ENCODE measurements at places on chromosomes 16 and 17. TPM values are rescaled to one million over a fixed set of nuclear protein-coding genes. Genes with fewer than 3 reads are reported as not detected.
A peak's percentile ranks its signal among the peaks of the same experiment; 100 is the strongest.

DNA sequence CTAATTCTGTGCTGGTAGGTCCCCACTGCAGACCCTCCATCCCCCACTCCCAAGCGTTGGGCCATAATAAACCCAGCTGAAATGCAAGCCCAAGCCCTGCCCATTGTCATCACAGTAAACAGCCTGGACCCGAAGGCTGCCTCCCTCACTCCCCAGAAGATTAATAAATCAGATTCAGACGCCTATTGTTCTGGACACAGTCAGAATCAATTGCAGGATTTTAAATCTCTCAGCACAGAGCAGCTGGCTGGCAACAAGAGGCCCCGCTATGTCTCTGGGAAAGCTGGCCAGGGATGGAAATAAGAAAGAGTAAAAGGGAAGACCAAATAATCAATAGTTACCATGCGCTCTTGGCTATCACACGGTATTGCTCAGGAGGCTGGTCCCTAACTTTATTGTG lies 93.9 kb downstream of the C17orf67 start:
- no peak for DNase-seq

XAF1 gene
- total RNA-seq: 4.5 TPM

- DNase-seq: no peak
Measured at GRCh38 chr16:11734653-11735043, 8.0 kb downstream of the TXNDC11 start.

MT1M gene
- not detected for total RNA-seq

DNA sequence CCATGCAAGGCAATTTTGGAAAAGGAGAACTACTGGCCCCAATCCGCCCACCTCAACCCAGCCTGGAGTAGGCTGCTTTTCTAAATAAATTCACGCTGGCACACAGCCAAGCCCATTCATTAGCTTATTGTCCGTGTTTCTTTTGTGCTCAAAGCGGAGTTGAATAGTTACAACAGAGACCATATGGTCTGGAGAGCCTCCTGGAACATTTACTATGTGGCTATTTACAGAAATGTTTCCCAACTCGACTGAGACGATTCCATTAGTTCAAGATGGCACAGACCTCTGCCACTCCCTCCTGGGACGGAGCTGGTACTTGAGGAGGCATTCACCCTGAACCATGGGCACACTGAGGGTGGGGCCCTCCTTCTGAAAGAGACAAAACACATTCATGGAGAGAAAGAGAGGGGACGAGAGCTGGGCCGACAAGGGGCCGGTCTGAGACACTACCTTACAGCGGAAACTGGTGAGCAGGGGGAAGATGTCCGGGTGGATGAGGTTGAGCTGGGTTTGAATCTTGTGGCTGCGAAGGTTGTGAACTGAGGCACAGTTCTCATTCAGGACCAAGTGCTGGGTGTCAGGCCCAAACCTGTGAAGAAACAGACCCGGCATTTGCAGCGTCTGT lies 15.7 kb downstream of the ELAC2 start:
- no peak for DNase-seq

DNA sequence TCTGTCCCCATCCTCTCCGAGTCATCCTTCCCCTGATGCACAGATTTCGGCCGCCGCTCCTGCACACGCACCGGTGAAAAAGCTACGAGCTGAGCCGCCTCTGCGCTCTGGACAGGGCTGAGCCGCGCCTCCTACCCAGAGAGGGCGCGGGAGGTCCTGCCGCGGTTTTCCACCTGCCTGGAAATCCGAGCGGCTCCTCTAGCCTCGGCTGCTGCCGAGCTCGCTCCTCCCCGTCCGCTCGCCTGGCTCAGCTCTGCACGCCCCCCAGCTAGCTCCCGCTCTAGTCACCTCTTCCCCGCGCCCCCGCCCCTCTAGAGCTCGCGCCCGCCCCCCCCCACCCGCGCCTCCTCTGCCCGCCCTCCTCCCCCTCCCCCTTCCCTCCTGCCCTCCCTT lies 198 bp upstream of the SHISA9 start:
- DNase-seq: no peak

GRCh38 chr16:79883494-79883893 lies 283.0 kb upstream of the MAF start:
- DNase-seq: no peak

DNA sequence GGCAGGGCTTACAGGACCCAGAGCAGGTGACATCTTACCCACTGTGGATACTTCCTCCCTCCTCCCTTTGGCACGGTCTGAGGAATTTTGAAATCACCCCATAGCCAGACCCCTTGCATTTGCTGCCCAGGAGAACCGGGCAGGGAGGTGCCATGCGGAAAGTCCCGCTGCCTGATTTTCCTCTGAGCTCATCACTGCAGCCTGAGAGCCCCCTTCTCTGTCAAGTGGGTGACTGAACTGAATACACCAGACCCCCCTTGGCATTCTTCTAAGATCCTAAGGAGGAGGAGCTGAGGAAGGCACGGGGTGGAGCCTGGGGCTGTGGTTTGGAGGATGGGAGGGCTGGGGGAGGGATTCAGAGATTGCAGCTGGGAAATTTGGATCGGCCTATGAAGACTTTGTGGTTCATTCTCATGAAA lies 173.4 kb downstream of the RAB11FIP4 start:
- DNase-seq: no peak

DNA sequence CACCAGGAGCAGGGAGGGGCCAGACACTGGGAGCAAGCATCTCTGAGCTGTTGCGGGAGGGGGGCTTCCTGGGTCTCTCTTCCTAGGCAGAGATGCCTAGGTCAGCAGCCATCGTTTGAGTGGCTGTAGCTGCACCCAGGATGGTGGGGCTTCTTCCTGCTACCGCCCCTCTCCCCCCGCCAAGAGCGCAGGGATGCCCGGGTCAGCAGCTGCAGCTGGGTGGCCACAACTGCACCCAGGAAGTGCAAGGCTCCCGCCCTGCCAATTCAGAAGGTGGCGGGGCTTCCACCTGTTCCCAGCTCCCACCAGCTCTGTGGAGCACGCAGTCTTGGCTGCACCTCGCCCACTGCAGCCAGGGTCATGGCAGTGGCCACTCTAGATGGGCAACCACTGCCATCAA lies 47.8 kb downstream of the ESRP2 start:
- DNase-seq: no peak

DNA sequence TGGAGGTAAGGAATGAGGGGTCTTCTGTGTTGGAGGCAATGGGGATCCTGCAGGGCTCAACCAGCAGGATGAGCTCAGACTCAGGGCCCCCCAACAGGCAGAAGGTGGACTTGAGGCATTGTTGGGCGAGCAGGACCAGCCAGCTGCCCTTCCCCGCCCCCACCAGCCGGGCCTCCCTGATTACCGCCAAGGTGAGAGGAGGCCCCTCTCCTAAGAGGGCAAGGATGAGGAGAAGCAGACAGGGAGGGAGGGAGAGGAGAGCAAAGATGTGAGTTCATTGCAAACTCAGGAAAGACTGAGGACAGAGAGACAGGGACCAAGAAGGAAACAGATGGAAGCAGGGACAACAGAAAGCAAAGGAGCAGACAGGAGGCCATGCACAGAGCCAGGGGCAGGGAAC lies 272.8 kb upstream of the XYLT1 start:
- no peak for DNase-seq

DNA sequence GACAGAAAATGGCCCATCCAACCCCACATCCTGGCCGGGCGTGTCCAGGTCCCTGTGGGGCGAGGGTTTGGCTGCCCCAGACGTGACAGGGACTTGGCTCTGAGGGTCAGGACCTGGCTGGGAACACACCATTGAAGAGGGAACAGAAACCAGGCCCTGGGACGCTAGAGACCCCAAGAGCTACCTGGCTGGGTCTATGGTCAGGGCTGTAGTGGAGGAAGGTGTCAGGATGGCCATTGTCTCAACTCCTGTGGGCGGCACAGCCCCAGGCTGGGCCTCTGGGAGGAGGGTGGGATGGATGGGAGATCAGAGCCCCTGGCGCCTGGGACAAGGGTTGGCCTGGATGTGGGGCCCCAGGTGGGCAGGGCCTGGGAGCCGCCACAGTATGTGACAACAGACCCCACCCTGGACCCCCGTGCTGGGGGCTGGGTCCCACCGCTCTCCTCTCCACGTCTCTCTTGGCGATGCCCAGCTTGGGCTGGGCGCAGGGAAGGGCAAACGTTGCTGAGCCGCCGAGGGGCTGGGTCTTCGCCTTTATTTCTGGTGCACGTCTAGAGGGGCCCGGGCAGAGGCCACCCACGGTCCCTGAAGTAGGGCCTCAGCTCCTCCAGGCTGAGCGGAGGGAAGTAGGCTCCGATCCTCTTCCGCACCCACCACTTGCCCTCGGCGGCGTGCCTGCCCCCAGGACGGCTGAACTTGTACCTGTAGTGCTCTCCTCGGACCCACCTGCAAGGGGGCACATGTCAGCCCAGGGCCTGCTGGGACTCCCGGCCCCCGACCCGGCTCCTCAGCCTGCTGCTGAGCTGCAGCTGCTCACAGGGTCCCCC lies 53.7 kb upstream of the GNG13 start:
- DNase-seq: no peak

- no peak for DNase-seq
Measured at GRCh38 chr16:85781695-85782370, 17.5 kb downstream of the EMC8 start.

DNA sequence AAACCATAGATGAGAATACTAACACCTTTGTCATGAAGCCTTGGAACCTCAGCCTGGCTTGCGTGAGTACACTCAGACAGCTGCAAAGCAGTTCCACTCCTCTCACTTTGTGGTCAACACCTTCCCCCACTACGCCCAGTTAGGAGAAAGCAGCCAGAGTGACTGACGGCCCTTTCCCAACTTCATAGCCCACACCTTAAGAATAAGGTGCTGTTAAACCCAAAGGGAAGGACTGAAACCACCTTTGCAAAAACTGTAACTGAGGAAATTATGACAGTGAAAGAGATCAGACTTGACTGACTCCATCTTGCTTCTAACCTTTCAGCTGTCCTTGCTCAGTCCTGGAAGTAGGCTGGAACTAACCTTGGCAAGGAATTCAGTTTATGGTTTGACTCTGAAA lies 13.7 kb downstream of the N4BP1 start:
- DNase-seq: no peak

DNA sequence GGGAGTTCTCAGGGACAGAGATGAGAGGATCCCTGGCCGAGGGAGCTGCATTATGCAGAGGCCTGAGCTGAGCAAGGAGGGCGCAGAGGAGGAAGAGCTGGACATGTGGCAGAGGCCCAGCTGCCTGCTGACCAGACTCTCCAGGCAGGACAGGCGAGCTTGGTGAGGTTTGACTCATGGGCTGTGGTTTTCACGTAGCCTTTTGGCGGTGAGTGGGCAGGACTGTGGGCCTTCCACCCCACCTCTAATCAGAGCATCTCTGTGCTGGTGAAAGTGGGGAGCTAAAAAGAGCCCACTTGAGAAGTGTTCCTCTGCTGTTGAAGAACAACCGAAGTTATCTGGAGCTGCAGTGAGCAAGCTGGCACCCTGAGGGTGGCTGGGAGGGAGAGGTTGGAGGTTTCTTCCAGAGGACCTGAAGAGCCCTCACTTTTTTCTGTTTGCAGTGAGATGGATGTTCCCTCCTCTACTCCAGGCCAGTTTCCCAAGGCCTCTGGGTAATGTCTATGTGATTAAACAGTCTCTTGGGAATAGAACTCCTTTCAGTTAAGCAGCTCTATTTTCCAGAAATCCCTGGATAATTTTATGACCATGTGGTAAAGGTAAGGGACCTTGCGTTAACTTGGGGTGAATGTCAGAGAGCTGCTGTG lies 11.9 kb downstream of the EPN2 start:
- DNase-seq: no peak

DNA sequence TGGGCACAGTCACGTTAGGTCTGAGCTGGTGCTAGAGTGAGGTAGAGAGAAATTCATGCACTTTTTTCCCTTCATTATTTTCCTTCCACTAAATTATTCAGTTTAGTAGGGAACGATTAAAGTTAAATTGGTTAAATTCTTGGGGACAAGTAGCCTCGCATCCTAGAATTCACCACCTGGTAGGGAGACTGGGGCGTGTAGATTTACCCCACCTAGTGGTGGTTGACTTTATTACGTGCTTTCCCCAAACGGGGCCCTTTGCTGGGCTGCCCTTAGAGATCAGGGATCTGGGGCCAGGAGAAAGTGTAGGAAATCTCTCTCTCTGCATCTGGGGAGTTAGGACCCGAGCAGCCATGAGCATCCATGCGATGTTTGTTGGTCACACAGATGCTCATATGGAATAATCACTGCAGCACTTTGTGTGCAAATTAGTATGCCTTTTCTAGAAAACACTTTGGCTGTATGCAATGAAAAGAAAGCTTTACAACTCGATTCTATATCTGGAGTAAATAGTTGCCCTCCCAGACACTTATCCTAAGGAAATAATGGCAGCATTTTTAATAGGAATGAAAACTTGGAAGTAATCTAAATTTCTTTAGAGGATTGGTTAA lies 107.0 kb downstream of the PLCG2 start:
- DNase-seq: no peak

DNA sequence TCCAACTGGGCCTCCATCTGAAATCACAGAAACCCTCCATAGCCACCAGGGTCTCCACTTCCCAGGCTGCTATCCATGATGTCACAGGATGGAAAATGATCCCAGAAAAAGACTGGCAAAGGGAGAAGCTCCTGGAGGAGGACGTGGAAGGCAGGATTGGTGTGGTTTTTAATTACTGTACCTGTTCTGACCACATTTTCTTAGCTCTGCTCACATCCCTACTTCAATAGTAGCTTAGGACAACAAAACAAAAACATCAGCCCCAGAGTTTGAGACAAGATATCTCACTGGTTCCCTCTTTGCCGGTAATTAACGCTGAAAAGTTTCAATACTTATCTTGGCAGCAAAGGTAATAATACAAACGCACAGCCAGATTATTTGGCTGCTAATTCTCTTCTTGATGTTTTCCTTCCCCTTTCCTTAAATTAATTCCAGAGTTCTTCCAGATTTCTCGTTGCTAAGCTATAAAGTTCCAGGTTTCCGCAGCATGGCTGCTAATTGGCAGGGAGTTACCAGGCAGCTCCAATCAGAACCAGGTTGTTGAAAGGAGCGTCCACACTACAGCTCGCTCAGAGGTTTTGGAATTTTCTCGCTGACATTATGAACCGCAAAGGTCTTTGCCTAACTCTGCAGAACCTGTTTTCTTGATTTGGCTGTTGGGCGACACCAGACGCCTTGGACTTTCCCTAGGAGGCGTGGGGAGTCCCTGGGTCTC lies 263.4 kb downstream of the MRTFB start:
- DNase-seq: no peak

- no peak for DNase-seq
Measured at GRCh38 chr16:23505180-23505665, 5.1 kb downstream of the GGA2 start.

- DNase-seq: no peak
Measured at GRCh38 chr17:32563583-32563982, 76.8 kb downstream of the CDK5R1 start.

CD7 gene
- 0.83 TPM for total RNA-seq

CYB5B gene
- total RNA-seq: 102 TPM

KRTAP9-2 gene
- not detected for total RNA-seq

- DNase-seq: peak; percentile 69
Measured at GRCh38 chr17:10618202-10618635, 38.9 kb downstream of the MYH3 start.

DNA sequence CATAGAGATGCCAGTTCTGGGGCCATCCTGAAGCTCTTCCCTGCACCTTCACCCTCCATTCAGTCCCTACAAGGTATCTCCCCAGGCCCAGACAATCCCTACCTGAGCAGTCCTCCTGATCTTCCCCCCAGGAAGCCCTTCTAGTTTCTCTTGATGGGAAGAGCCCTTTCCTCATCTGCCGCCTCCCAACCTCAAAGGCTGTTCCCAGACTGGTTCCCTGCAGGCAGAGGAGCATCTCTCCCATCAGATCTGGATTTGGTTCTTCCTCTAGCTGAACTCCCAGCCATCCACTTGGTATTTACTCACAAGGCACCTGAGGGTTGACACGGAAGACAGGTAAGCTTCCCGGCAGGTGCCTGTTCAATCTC lies 24.6 kb upstream of the PHB1 start:
- DNase-seq: no peak

ZSWIM7 gene
- total RNA-seq: 27.0 TPM

- no peak for DNase-seq
Measured at GRCh38 chr16:22366889-22367288, 7.5 kb downstream of the CDR2 start.

KCNJ2 gene
- 26.8 TPM for total RNA-seq
